ENCODE measurements at places on chromosomes 3 and 15.

- no peak for DNase-seq
These were observed 334.9 kb upstream of the DPH6 start for GRCh38 chr15:35880896-35881295.

DNA sequence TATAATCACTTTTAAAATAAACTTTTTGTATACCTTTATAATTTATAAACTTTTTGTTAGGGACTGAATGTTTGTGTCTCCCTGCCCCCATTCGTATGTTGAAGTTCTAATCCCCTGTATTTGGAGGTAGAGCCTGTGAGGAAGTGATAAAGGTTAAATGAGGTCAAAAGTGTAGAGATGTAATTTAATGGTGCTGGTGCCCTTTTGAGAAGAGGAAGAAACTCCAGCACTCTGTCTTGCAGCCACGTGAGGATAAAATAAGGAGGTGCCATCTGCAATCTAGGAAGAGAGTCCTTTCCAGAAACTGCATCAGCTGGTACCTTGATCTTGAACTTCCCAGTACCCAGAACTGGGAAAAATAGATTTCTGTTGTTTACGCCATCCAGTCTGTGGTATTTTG lies 106.1 kb upstream of the RGMA start:
- no peak for DNase-seq

DNA sequence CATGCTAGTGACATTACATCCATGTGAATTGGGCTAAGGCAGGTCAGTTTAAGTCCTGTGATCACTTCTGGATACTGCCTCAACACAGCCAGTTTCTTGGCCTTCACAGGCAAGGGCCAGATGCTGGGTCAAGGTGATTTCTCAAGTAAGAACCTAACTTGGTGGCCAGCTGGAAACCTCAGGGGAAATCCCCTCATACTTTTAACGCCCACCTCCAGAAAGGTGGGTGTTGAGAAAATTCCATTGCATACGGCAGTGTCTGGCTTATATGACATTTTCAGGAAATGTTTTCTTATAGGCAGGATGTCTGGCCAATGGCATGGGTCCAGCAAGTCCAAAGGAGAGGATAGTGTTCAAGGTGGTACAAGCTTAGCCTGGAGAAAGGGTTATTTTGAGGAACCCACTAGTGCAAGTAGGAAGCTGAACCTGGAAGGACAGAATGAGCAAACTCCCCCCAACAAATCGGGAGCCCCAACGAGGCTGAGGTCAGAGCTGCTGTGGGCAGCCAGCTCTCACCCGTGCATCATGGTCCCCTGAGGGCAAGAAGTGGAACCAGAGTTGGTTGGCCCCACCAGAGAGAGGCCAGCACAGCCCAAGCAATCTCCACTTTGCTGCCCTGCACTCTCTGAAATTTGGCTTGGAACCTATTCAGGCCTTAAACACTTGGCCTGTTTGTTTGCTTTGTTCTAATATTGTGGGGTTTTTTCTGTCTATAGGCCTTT lies 135.4 kb downstream of the PDE8A start:
- peak; percentile 11 for DNase-seq

- no peak for DNase-seq
These were observed 53.1 kb downstream of the BOC start for GRCh38 chr3:113264283-113265131.

- DNase-seq: no peak
These were observed 28.8 kb downstream of the PPM1L start for GRCh38 chr3:160784853-160785252.

DNA sequence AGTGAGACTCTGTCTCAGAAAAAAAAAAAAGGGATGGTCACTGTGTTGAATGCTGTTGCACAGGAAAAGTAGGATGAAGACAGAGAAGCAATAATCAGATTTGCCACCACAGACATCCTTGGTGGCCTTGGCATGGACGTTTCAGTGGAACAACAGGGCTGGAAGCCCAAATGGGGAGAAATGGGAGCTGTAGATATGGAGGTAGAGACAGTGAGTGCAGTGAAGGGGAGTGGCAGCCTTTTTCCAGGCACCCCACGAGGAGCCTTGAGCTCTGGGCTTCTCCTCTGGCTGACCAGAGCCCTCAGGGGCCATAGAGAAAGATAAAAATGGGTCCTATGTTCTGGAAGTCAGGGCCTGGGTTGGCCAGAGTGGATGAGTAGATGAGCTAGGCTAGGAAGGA lies 12.3 kb upstream of the DOCK3 start:
- no peak for DNase-seq

GRCh38 chr3:192833177-192833890 lies 84.3 kb downstream of the MB21D2 start:
- peak; percentile 77 for DNase-seq

GRCh38 chr3:129567176-129567705 lies 24.3 kb downstream of the H1-8 start:
- no peak for DNase-seq

DNA sequence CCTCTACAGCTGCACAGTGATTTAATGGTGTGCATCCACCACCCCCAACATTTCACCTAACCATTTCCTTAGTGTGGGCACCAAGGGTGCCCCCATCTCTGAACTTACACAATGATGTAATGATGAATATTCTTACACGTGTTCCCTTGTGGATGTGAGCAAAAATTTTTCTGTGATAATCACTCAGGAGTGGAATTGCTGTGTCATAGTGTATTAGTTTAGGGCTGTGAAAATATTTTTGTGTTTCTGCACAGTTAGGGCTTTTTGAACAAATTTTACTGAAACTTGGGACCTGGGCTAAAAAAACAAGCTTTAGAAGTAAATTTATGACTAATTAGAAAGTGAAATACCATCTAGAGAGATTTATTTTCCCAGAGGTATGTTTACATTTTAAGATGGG lies 134.5 kb upstream of the CCNL1 start:
- DNase-seq: no peak

- peak; percentile 61 for DNase-seq
These were observed 38.5 kb downstream of the PYDC2 start for GRCh38 chr3:191499307-191500080.

- no peak for DNase-seq
These were observed 324.0 kb downstream of the TBL1XR1 start for GRCh38 chr3:176873261-176873660.

DNA sequence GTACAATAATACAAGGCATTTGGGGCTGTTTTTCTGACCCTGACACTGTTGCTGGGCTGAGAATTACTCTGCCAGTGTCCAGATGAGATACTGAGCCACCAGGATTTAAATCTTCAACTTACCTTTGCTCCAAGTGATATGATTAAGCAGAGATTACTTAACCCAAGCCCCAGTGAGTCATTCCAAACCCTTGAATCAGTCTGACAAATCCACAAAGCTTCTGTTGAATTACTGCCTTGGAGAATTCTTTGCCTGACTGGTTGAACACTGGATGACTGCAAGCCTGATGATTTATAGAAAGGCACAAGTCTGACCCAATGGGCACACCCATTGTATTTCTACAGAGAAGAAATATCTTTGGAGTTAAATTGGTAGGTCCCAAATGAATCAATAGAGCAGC lies 88.2 kb upstream of the TSC22D2 start:
- peak; percentile 85 for DNase-seq

DNA sequence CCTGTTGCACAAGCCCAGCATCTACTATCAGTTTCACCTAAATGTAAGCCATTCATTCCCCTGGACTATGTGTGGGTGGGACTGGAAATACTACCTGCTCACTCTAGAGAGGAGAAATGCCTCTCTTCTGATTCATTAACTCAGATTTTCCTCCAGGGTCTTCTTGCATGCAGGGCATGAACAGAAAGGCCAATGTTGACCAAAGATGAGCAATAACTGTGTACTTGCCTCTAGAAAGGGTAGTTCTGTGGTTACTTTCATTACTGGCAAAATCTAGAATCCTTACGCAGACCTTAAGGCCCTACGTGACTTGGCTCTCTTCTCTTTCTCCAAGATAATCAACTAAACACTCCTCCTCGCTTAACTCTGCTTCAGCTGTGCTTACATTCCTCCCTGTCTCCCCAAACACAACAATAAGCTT lies 81.4 kb upstream of the PSMD6 start:
- no peak for DNase-seq

DNA sequence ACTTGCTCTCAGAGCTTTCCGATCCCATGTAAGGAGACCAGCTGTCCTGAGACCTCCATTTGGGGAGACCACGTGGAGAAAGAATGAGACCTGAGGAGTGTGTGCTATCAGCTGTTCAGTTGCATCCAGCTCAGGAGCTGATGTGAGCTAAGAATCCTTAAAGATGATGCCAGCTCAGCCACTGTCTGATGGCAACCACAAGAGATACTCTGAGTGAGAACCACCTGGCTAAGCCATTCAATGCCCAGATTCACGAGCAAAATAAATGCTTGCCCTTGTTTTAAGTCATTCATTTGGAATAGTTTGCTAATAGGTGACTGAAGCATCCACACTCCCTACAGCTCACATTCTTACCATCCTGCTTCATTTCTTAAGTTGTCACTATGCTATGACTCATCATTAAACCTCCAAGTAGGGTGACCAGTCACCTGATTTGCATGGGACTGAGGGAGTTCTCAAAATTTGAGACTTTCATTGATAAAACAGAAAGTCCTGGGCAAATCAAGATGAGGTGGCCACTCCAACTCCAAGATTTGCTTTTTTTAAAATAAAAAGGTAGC lies 56.4 kb downstream of the SPTSSB start:
- peak; percentile 6 for DNase-seq

All from fibroblast of pulmonary artery (primary cell).